Caco-2 (cell line): ENCODE measurements at places on chromosomes 2 and 18.

GRCh38 chr2:104851291-104852089 is 2.4 kb upstream of the POU3F3 start:
- H3K4me1 ChIP-seq = peaks cover 7% of the 10 kb centered on the region
- H3K36me3 ChIP-seq = no peaks in the 10 kb centered on the region
- no peak for DNase-seq
- no peak overlapping the region for H3K27ac ChIP-seq
- H3K27me3 ChIP-seq = peaks cover 7% of the 10 kb centered on the region

- no peaks in the 10 kb centered on the region for H3K36me3 ChIP-seq
- H3K27me3 ChIP-seq = no peaks in the 10 kb centered on the region
- H3K4me3 ChIP-seq = no peak overlapping the region
- H3K27ac ChIP-seq = no peak overlapping the region
- DNase-seq = no peak
Observed at GRCh38 chr2:108630567-108631405, 88.5 kb upstream of the RANBP2 start.

GRCh38 chr18:834082-834720 is 22.2 kb upstream of the YES1 start:
- DNase-seq = no peak
- H3K27ac ChIP-seq = no peak overlapping the region
- H3K27me3 ChIP-seq = no peaks in the 10 kb centered on the region
- H3K4me1 ChIP-seq = peaks cover 10% of the 10 kb centered on the region; the same call in 1 of the 2 replicates

DNA sequence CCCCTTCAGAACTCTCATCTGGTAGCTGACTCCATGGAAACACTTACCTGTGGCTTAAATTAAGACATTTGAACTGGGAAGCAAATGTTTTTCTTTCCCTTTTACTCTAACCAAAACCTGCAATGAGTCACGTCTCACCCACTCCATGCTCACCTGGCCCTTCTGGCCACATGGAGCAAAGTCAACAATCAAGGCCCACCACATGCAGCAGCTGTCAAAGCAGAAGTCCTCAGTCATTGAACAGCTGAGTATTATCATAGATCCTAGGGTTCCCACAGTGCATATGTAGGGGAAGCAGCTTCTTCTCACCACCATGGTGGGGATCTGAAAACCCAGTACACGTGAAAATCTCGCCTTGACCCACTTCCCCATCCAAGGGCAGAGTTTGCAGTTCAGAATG is 12.3 kb upstream of the MEP1B start:
- no peaks in the 10 kb centered on the region for H3K36me3 ChIP-seq
- H3K4me3 ChIP-seq = no peak overlapping the region
- DNase-seq = no peak
- no peaks in the 10 kb centered on the region for H3K27me3 ChIP-seq
